ENCODE measurements at places on chromosomes 13 and 19.

- DNase-seq = no peak
Observed at GRCh38 chr13:71214357-71214756, 652.6 kb downstream of the DACH1 start.

DNA sequence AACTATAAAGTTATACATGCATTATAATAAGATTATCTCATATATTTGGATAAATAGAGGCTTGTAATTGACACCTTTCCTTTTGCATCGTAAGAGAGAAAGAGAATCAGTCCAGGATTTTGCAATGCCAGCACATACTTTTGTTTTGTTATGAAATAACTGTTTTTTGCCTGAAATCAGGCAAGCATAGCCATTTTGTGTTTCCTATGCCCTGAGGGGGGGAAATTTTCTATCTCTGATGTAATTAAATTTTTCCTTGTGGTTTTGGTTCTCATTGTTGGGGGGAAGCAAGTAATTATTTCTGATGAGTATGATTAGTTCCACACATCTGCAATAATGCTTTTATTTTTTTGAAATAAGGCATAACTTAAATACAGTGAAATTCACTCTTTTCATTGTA lies 229.4 kb downstream of the NDFIP2 start:
- DNase-seq = no peak

DNA sequence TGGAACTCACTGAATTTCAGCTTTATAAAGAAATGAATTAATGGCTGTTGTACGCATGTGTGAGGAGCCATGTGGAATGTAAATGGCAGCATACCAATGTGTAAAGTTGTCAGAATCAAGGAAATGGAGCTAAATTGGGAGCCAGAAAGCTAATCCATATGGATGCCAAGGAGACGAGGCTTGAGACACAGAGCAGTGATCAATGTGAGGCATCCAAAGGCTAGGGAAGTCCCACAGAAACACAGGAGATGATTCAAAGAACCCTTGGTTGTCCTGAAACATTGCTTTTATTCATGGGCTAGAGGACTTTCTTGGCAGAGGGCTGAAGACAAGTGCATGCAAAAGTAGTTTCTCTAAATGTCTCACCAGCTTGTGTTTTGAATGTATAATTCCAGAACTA lies 556.5 kb upstream of the GPC6 start:
- no peak for DNase-seq

DNA sequence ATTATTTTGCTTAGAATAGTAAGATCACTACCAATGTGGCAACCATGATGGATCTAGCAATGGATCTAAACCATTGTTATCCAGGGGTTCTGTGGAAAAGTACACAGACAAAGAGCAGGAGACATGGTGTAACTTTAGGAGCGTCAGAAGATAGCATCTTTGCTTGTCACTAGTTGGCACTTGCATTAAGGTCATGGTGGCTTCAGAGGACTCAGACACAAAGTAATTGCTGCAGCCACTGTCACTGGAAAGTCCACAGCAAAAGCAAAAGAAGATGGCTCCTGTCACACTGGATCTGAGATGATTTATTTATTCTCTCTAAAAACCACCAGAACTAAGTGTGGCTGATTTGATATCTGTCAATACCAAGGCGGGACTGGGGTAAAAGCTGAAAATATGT lies 93.3 kb upstream of the PCDH20 start:
- DNase-seq = no peak

GRCh38 chr13:48775804-48776203 lies 122.1 kb downstream of the CYSLTR2 start:
- DNase-seq = no peak

DNA sequence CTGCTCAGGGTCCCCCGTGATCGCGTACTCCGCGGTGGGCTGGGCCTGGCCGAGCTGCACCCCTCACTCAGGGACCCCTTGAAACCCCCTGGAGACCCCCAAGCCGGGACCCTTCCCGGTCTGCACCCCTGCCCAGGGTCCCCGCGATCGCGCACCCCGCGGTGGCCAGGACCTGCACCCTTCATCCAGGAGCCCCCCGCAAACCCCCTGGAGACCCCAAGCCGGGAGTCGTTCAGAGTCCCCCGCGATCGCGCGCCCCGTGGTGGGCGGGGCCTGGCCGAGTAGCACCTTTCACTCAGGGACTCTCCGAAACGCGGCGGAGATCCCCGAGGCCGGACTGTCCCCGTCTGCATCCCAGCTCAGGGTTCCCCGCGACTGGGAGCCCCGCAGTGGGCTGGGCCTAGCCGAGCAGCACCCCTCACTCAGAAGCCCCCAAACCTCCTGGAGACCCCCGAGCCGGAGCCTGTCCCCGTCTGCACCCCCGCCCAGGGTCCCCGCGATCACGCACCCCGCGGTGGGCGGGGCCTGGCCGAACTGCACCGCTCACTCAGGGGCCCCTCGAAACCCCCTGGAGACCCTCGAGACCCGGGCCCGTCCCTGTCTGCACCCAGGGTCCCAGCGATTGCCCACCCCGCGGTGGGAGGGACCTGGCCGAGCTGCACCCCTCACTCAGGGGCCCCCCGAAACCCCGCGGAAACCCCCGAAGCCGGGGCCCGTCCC lies 748 bp downstream of the LMNB2 start:
- DNase-seq = no peak

GRCh38 chr19:30686176-30686820 lies 314.1 kb downstream of the ZNF536 start:
- DNase-seq = no peak

- DNase-seq = no peak
Observed at GRCh38 chr13:25525884-25526283, 154.1 kb downstream of the ATP8A2 start.

DNA sequence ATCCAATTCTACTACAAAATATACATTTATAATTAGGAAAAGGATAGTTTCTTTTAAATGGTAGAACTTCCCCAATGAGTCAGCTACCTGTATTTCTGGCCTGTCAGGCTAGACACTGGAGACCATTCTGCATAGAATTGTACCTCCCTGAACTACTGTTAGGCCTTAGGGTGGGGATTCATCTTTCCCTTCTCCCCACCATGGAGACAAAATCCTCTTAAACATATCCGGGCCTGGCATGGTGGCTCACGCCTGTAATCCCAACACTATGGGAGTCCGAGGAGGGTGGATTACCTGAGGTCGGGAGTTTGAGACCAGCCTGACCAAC lies 24.5 kb upstream of the TPT1 start:
- DNase-seq = no peak

DNA sequence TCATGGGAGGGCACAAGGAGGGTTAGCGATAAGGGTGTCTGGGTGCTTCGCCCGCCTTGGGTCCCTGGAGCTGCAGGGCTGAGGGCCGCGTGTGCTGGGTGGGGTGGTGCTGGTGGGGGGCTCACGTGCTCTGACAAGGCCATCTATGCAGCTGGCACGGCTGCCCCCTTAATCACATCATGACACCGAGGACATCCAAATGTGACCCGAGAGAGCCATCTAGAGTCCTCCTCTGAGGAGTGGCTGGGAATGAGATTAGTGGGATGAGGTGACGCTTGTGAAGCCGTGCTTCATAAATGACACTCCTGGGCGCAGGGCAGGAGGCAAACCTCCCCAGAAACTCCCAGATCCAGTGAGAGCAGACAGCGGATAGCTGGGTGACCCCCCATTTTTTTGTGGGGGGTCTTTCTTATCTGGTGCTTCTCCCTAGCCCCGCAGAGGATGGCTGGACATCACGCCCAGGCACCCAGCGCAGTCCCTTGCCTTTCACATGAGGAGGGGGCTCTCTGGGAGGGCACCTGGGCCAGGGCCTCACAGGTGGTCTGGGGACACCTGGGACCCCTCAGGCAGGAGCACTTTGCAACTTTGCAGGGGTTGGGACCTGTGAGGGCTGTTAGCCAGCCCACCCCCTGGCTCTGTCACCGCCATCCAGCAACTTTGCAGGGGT lies 6.6 kb downstream of the FZR1 start:
- no peak for DNase-seq

GRCh38 chr19:45819769-45820168 lies 4.7 kb upstream of the RSPH6A start:
- DNase-seq = no peak

DNA sequence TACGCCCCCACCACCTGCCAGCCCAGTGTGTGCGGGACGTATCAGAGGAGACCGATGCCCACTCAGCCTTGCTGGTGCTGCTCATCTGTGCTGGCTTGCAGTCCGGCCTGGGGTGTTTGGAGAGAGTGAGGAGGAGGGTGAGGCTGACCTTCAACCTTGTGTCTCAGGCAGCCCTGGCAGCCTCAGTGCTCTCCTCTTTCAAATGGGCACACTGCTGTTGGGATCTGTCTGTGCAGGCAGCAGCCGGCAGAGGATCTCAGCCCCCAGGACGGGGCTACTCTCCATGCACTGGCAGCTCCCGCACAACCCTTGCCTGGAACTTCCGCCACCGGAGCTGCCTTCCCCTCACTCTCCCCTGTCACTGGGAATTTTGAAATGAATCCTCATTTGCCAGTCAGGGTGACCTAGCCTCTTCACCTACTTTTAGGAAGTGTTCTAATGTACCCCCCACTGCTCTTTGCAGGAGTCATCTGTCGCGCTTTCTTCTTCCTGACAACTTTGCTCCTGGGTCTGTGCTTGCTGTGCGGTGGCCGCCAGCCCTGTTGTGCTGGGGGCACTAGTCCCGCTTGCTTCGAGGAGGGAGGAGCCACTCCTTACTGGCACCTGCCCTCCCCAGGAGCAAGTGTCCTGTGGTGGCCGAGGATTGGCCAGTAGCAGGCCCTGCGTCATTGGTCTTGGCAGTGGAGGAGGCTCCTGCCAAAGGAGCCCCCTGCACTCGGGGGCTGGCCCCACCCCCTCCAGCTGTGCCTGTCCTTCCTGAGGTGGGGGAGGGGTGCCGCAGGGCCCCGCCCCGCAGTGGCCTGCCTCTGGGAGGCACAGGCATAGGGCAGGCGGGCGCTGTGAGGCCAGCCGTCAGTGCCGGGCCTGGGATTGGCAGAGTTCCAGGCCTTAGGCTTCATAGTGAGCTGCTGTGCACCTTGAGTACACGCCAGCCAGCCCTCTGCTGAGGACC lies 53.4 kb downstream of the TSSK6 start:
- no peak for DNase-seq

DNA sequence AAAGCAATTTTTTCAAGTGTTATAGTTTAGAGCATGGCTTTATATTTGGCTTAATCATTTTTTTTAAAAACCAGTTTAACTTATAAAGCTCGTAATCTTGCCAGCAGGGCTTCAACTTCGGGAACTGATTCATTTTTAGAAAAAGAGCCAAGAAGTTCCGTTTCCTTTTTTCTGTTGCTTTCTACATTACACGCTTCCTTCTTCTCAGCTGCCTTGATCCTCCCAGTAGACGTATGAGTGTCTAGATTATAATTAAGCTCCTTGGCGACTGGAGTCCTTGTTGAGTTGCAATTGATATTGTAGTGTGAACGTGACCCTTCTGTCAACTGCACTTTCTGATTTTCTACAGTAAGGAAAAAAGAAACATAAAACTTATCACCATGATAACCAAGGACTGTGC lies 497.2 kb downstream of the DIAPH3 start:
- no peak for DNase-seq

GRCh38 chr19:42360787-42361544 lies 29.1 kb downstream of the CNFN start:
- DNase-seq = no peak

DNA sequence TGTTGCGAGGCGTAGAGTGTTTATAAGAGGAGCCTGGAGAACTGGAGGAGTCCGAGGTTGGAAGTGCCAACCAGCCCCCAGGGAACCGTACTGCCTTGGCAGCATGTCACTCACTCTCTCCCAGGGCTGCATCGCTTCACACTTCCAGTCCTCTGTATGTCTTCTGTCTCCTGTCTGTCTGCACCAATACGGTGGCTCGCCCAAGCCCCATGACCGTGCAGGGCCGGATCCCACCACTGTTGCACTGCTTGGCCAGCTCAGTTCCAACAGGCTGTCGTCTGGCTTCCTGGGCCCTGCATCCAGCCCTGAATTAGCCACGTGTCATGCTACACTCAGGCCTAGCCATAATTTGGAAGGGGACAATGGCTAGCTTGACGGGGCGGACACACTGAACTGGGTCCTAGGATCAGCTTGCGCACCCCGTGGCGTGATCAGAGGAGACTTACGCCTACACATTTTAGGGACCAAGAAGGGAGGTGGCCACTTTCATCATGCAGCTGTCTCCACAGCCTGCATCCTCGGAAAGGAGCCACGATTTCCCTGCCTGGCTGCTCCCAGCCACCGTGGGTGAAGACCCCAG lies 147.1 kb downstream of the URI1 start:
- no peak for DNase-seq
